ENCODE measurements at places on chromosomes 16 and 17.

DNA sequence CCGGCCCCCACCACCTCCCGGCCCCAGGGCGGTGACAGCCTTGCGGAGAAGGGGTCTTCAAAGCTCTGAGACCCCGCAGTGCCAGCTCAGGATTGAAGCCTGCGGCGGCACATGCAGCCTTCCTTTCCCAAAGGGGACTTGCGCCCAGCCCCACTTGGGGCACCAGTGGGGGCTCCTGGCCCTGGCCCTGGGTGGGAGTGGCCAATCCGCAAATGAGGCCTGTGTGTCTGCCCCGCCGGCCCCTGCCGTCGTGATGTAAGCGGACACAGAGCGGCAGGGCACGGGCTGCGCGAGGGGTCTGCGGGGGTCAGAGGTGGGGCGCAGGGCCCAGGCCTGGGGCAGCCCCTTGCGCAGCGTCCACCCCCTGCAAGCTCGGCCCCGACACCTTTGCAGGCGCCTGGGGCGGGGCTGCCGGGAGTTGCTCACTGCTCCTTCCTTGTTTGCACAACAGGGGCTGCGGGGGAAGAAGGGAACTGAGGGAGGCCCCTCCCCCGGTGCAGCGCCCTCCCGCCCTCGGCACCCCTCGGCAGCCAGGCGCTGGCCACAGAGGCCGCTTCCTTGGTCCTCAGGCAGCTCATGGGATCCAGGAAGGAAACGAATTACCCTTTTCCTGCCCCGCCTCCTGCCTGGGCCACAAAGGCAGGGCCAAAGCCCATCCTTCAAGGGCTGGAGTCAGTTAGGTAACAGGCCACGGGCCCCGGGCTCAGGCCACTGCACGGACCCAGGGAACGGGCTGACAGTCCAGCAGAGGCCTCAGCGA is 2.9 kb downstream of the SLC16A3 start:
- DNase-seq: no peak

DNA sequence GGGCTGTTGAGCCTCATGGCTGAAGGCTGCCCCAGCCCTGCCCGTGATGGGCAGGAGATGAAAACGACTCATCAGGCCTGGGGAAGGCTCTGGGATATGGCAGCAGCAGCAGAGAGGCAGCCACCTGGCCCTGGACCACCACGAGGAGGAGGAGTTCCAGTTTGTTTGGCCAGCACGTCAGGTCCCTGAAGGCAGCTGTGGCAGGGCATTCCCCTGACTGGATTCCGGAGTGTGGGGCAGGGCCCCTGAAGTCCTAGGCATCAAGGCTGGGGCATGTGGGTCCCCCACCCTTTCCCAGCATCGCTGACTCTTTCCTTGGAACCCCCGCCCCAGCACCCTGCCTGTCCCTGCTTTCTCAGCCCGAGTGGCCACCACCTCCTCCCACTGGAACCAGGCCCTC is 197.4 kb downstream of the ZNF423 start:
- DNase-seq: no peak

DNA sequence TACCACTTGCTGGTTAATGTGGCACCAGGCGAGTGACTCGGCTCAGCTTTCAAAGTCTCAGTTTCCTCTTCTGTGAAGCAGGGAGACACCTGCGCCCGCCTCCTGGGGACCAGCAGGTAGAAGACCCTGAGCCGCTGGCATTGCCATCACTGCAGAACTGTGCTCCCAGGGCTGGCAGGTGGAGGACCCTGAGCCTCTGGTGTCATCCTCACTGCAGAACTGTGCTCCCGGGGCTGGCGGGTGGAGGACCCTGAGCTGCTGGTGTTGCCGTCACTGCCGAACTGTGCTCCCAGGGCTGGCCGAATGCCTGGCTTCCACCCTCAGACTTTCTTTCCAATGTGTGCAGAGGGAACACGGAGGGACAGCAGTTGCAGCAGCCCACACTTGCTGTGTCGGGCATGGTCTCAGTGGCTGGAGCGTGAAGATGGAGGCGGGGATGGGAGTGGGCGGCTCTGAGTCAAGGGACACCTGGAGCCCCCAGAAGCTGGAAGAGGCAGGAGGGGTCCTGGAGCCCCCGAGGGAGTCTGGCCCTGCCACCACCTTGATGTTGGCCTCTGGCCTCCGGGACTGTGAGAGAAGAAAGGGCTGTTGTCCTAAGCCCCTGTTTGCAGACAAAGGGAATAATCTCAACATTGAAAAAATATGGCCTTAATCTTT is 75.8 kb upstream of the METTL9 start:
- no peak for DNase-seq

DNA sequence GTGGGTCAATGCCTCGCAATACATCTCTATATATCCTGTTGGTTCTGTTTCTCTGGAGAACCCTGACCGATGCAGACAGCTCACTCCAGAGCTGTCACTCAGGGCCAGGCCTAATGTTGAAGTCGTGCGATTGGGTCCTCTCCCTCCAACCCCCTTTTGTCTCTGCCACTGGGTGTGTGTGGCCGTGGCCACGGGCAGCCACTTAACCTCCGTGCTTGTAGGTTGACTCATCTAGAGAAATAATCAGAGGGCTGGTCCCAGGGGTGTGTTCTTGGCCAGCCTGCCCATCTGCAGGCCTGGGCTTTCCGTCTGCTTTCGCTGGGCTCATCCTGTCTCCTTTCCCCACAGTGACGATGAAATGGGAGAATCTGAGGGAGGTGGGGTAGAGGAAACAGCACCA is 7.4 kb downstream of the ADAD2 start:
- DNase-seq: no peak

GRCh38 chr17:80466188-80466705 is 10.2 kb downstream of the NPTX1 start:
- DNase-seq: no peak

DNA sequence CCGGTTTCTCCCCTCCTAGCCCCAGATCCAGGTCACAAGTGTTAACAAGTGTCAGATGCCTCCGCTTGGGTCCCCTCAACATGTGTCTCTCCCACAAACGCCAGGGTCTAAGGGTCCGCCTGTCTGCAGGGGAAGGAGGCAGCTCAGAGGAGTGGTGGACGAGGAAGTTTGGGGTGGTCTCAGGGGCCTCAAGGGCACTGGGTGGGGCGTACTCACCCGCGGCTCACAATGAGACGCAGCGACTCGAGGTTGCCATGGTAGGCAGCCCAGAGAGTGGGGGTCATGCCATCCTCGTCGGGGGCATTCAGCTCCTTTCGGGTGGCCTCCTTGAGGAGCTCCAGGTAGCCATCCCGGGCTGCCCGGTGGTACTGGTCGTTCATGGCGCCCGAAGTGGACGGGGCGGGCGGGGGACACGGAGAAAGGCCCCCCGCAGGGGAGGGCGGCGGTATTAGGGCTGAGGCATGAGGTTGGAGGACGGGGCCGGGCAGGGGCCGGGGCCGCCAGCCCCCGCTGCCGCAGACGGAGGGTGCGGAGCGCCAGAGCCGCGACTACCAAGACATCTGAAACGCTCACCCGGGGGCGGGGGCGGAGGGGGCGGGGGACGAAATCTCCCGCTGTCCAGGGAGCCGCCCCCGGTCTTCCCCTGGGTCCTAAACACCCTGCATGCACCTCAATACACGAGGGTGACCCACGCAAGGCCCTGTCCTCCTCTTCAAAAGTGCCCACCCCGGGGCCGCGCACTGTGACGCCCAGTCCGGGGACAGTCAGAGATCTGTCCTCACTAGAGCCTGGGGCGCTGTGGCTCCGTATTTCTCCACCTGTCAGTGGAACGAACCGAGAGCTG is at the start of gene USH1G:
Gene USH1G, minus strand, starts transcription at position 562 of the 844 bp plus-strand sequence. Its CDS starts 182 bp downstream, at position 380.
- DNase-seq: no peak

DNA sequence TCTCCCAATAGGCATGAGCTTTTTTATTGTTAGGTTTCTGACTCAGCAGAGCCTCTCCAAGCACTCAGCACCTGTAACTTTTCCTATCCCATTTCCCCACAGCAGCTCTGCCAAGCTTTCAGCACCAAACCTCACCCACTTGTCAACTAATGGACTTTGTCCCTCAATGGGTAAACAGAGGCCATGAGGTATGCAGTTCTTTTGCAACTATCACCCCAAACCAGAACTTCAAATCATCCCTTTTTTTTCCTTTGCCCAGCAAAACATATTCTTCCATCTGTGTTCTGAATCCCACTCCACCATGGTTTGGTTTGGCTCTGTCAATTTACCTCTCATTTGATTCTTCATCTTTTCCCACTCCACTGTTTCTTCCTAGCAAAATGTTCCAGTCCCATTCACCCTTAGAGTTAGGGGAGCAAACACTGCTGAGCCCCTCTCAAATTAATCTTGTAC is 58.1 kb downstream of the TOX3 start:
- DNase-seq: no peak

GRCh38 chr16:65142276-65142675 is 20.4 kb upstream of the CDH11 start:
- no peak for DNase-seq

DNA sequence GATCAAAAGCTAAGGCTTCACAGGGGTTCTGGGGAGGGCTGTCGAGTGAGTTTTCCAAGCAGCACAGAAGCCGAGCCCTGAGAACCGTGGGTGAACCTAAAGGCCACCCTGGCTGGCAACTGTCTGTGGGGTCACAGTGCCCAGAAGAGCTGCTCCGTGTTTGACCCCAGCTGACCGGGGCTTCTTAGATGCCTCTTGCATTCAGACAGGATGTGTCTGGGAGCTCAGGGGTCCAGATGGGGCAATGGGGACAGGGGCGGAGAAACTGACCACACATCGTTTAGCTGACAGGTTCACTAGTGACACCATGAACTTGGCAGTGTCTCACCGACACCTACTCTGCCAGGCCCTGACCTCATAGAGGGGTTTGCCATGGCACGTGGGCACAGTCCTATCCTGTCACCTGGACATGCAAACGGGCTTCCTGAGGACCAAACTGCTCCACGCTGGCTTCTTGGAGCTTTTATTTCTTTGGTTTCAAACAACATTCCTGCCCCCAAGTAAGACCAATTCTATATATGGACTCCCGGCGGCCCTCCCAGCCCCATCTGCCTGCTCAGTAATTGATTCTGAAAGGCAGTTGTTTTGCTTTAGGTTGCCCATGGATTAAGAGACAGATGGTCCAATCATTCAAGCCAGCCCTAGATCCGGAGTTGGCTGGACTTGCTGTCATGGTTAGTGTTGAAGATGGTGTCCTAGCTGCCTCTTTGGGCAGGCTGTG is 22.2 kb downstream of the WSCD1 start:
- no peak for DNase-seq

GRCh38 chr17:81942167-81942553 is 4.9 kb downstream of the MYADML2 start:
- DNase-seq: no peak

DNA sequence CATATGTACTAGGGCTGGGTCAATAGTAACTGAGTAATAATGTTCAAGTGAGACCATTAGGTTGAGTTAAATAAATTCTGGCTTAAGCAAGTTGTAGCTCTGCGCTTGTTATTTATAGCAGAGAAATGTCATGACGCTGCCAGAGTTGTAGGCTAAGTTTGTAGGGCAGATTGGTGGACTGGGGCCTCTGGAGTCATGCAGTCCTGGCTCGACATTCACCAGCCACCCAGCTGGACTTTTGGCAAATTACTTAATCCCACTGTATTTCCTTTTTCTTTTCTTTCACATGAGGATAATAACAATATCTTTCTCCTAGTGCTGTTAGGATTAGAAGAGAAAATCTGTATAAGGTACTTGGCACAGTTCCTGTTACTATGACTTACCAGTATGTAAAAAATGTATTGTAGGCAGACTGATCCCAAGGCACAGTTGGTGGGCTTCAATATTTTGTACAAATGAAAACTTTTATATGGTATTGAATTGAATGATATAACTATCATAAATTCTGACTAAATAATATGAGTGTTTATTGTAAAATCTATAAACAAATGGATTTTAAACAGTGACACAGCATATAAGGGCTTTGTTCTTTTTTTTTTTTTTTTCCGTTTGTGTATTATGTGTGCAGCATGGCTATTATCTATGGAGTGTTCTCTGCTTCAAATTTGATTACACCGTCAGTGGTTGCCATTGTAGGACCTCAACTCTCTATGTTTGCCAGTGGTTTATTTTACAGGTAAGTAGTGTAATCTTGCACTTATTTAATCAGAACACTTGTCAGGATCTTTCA is 2.6 kb downstream of the MFSD11 start:
- DNase-seq: no peak

- DNase-seq: no peak
These were observed 2.3 kb upstream of the PECAM1 start for GRCh38 chr17:64393000-64393402.

GRCh38 chr17:34176440-34176839 is 78.6 kb upstream of the CCL2 start:
- DNase-seq: no peak

DNA sequence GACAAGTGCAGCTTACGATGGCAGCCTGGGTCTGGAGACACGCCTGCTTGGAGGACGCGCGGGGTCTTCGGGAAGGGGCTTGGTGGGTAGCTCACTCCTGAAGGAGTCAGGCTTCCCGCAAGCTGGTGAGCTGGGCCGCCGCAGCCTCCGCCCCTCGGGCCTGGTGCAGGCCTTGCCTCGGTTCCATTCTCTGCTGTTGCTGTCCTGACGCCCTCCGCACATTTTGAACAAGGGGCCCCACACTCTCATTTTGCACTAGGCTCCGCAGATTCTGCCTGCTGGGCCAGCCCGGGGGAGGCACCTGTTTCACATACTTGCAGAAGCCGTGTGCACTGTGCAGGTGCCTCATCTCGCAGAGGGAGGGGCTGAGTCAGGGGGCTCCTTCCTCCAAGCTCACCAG is 31.9 kb upstream of the CBX4 start:
- no peak for DNase-seq

GRCh38 chr16:80198311-80199299 is 342.2 kb upstream of the DYNLRB2 start:
- DNase-seq: no peak

GRCh38 chr17:57570724-57571344 is 174.3 kb downstream of the CCDC182 start:
- DNase-seq: no peak

GRCh38 chr16:2818272-2818876 is 1.3 kb downstream of the PRSS21 start:
- no peak for DNase-seq

DNA sequence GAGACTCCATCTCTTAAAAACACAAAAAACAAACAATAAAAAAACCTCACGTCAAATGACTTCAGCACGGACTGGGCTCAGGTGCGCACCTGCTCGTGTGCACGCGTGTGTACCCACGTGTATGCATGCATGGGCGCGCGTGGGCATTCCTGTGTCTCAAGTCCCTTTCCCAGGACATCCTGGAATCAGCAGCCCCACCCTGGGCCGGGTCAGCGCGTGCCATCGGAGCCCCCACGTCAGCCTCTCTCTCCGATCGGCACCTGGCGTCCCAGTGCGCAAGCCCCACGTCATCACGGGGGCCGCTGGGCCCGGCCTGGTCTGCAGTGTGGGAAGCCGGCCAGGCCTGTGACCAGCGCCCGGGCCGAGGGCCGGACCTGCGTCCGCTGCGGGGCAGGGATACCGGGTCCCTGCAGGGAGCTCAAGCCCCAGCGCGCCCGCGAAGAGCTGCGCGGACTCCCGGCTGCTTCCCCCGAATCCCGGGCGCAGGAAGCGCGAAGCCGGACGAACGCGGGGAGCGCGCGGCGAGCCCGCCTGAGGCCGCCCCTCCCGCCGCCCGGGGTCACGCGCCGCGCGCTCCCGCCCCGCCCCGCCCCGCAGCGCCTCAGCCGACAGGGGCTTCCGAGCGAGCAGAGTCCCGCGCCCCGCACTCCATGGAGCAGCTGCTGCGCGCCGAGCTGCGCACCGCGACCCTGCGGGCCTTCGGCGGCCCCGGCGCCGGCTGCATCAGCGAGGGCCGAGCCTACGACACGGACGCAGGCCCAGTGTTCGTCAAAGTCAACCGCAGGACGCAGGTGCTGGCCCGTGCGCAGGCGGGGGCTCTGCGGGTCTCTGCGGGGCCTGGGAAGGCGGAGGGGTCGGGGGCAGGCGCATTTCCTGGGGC is at the start of gene FN3K:
Gene FN3K, plus strand, starts transcription at position 629 of the 880 bp plus-strand sequence. Its CDS starts 22 bp downstream, at position 651.
- no peak for DNase-seq

Measured in Jurkat, Clone E6-1 (cell line).